ENCODE measurements at places on chromosomes 1 and 21.

DNA sequence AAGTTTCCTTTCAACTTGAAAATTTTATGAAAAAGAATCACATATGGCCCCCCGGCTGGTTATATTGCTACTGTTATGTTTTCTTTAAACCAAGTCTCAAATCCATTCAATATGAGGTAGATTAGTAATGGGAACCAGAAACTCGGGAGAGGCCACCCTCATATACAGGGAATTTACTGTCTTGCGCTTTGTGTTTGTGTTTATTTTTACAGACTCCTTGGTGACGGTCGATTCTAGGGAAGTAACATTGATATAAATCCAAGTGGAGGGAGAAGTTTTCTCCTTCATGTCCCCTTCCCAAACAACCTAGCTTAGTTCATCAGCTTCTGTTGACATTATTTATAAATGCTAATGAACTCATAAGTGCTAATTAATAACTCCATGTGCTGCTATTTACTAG is 163.5 kb upstream of the LMO4 start:
- DNase-seq: no peak

DNA sequence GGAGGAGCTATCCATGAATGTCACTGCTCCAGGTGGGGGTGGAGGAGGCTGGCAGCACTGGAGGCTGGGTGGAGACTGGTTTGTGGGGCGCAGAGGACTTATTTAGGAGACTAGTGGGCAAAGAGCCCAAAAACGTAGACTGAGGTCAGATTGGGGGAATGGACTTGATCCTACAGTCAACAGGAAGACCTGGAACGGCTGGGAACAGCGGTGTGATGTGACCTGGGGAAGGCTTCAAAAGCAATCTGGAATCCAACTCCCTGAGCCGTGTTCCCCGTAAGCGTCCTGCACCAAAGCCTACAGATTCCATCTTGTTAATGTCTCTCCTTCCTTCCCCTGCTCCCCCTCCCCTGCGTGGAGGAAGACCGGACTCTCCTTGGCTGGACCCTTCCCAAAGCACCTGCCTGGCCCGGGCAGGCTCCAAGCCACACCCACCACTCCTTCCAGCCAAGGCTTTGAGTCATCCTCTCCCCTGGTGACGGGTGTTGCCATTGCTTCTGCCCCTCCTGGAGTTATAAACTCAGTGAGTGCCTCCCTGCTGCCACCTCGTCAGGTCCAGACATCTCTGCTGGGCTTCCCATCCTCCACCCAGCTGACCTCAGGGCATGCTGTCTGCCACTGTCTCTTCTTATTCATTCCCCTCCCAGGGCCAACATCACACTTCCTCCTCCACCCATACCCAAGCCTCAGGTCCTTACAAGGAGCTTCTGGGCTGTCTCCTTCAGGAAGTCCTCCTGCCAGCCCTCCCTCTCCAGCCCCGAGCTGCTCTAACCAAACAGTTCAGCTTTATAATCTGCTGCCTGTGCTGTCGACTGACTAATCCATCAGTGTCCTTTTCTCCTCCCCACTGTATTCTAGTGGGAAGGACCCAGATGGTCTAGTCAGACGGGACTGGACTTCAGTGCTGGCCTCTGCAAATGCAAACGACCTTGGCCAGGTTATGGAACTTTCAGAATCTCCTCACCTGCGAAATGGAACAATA is 1.6 kb upstream of the CLSTN1 start:
- no peak for DNase-seq

GRCh38 chr1:247962911-247963588 is 2.0 kb upstream of the OR2AK2 start:
- no peak for DNase-seq

DNA sequence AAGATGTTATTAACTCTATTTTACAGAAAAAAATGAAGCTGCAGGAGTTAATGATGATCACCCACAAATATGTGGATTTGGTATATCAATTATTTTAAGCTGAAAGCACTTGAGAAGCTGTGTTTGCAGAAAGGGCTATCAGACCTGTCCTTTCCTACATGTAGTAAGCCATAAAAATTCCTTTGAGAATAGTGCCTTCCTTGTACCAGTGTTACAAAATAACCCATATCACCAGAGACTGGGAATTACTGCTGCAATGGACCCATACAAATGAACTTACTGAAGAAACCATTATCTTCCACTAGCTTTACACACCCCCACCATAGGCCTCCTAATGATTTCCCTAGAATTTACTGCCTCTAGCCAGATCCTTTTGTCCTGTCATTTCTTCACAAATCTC is 99.2 kb upstream of the ZRANB2 start:
- no peak for DNase-seq

DNA sequence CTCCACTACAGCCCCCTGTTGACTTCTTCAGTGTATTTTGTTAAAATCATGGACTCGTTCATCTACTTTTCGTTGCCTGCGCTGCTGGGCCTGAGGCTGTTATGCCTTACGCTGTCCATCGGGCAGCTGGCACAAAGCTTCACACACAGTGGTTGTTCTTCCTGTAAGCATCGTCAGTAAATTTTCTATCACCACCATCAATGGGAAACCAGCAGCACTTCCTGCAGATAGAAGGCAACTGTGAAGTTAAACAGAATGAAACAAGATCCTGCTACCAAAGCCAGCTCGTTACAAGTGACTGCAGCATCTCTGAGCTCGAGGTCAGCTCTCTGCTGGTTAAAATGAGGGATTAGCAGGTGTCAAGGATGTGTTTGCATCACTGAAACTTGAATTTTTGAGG is 21.9 kb upstream of the PADI6 start:
- no peak for DNase-seq

DNA sequence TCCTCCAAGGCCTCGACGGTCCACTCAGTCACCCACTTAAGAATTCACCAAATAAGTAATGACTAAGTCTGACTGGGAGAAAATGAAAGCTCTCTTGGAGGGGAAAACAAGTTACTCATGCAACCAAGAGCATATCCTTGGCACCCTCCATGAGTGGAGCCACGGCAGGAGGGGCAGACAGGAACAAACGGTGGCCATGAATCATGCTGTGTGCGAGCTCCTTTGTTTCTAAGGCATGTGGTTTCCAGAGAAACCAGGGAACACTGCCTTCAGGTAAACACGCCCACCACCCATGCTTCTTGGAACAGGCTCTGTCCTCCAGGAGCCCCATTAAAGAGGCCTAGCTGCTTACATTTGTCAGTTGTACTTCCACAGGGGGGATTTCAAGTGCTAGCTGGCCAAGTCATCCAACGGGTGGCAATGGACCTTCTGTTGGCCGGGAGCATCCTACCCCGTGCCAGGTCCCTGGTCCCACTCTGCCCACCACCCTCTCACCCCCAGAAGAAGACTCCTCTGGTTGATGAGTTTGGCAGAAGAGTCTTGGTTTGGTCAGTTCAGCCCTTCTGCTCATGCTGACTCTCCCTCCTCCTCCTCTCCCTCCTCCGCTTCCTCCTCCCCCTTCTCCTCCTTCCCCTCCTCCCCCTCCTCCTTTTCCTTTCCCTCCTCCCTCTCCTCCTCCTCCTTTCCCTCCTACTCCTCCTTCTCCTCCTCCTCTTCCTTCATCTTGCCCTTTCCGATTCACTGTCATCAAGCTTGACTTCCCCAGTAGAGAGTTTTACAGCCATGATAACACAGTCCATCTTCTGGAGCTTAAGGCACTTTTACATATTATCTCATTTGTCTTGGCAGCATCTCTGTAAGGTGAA is 107.6 kb downstream of the CCDC185 start:
- DNase-seq: no peak

GRCh38 chr1:206904423-206905142 is 7.3 kb downstream of the IL24 start:
- no peak for DNase-seq

- no peak for DNase-seq
Observed at GRCh38 chr1:110047463-110047862, 13.0 kb downstream of the STRIP1 start.

GRCh38 chr1:220681220-220681880 is 8.8 kb upstream of the C1orf115 start:
- DNase-seq: no peak

GRCh38 chr1:209616366-209617046 is 33.0 kb downstream of the CAMK1G start:
- DNase-seq: no peak

- DNase-seq: no peak
Observed at GRCh38 chr21:42160111-42160721, 58.7 kb upstream of the ABCG1 start.

- DNase-seq: no peak
Observed at GRCh38 chr1:114821978-114822377, 32.7 kb upstream of the SYCP1 start.

GRCh38 chr1:43137445-43138052 is 34.5 kb downstream of the EBNA1BP2 start:
- no peak for DNase-seq

GRCh38 chr1:30303387-30303786 is 420.0 kb downstream of the MATN1 start:
- no peak for DNase-seq

GRCh38 chr1:22379566-22379965 is 72.1 kb upstream of the ZBTB40 start:
- DNase-seq: no peak

- DNase-seq: no peak
Observed at GRCh38 chr1:218837051-218837450, 336.6 kb upstream of the LYPLAL1 start.

DNA sequence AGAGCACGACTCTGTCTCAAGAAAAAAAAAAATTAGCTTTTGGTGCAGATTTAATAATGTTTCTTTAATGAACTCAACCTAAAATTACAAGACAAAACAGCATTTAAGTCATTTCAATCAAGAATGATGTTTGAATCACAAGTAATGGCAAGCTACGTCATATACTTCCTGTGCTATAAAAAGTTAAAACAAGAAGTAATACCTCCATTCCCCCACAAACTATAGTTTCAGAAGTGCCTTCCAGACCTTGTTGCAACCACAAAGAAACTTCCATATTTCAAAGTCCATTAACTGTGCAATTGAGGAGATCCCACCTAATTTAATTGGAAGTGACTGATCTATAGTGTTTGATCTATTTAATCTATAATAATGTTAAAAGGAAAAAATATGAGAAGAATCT is 15.1 kb downstream of the NRDC start:
- no peak for DNase-seq

DNA sequence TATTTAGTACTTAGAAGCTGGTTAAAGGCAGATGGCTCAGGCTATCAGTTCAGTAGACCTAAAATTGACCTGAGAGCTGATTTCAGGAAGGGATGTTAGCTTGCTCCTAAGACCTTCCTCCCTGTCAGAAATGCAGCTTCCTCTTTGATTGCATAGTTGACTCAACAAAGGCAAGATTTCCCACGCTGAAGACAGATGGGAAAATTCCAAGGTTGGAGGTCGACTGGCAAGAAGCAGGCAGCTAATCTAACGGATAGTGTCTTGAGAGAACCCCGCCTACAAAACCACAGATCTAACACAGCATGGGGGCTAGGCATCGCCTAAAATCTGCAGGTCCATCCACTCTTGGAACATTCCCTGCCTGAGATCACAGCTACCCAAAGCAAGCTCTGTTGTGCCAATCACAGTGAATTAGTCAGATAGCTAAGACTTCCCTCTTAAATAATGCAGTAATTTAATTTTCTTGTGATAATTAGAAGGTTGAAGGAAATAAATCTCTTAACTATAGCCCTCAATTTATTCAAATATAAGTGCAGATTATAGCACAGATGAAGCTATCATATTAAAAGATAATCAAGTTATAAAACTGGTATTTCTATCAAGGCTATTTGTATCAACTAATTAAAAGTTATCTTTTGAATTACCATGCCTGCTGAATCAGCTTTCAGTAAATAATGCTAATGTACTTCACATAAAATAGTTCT is 357.8 kb upstream of the SGIP1 start:
- DNase-seq: no peak

DNA sequence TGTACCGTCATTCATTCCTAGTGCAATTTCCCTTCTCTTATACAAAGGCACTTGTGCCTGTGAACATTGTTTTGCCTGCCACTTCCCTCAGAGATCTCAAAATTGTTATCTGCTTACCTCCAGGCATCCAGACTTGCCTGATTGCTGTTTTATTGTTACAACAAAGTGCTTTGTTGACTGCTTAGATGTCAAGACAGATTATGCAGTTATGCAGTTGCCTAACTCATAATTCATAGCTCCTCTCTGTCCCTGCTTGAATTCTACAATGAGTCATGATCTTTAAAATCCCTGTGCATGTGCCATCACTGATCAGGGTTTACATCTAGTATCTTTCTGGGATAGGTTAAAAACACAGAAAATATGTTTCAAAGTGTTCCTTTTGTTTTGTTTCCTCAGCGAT is 24.5 kb downstream of the CXADR start:
- no peak for DNase-seq

DNA sequence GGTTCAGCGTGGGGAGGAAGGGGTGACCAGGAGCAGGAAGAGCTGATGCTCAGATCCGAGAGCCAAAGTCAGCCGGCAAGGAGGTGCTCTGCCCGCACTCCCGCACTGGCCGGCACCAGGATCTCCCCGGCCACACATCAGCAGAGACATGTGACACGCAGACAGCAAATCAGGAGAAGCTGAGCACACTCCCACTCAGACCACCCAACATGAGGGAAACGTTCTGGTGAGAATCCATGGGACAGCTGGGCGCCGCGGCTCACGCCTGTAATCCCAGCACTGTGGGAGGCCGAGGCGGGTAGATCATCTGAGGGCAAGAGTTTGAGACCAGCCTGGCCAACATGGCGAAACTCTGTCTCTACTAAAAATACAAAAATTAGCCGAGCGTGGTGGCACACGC is 18.6 kb upstream of the PTTG1IP start:
- DNase-seq: no peak

DNA sequence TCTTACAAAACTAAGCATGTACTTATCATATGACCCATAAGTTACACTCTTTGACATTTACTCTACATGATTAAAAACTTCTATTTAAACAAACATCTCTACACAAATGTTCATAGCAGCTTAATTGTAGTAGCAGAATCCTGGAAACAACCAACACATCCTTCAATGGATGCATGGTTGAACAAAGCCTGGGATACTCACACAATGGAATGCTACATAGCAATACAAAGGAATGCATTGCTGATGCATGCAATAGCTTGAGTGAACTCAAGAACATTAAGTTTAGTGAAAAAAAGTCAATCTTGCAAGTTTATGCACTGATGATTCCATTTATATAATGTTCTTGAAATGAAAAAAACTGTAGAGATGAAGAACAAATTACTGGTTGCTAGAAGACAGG is 686.9 kb downstream of the LRRIQ3 start:
- DNase-seq: no peak

DNA sequence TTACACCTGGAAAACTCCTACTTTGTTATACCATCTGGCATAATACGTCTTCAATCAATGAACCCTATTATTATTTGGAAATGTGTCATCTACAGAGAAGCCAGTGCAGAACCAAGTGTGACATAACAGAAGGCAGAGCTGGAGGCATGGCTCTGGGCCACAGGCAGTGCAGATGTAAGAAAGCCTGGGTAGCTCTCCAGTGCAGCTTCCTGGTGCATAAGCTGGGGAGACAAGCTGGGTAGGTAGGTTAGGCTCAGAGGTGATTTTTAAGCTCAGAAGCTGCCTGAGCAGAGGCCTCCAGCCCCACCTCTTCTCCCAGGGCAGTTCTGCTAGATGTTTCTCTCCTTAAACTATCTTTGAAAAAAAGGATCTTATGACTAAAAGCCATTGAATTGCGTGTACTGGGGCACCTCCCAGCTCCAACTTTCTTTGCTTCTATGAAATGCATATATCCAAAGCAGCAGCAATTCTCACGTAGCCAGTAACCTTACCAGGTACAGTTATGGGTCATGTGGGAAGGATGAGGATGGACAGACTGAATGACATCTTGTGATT is 30.7 kb downstream of the AKNAD1 start:
- no peak for DNase-seq
